ENCODE measurements at places on chromosomes 5 and 9.

DNA sequence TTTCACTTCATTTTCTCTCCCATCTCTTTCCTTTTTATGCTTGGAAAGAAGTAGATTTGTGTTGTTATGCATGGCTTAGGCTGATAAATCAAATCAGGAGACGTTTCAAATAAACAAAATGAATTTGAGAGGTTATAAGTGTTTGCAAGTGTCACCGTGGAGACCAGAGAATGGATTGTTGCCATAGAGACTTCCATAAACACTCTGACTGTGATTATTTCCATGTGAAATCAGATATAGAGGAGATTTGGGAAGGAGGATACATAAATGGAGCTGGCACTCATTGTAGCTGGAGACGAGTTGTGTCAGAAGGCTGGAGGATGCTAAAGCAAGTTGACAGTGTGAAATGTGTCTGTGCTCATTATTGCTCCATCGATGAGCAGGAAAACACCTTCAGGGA, 84.2 kb upstream of the PCSK1 start:
- no peak for DNase-seq

GRCh38 chr9:124293718-124294506, 36.2 kb downstream of the NEK6 start:
- peak; percentile 12 for DNase-seq

GRCh38 chr5:152527358-152528052, 122.4 kb upstream of the NMUR2 start:
- DNase-seq: no peak

DNA sequence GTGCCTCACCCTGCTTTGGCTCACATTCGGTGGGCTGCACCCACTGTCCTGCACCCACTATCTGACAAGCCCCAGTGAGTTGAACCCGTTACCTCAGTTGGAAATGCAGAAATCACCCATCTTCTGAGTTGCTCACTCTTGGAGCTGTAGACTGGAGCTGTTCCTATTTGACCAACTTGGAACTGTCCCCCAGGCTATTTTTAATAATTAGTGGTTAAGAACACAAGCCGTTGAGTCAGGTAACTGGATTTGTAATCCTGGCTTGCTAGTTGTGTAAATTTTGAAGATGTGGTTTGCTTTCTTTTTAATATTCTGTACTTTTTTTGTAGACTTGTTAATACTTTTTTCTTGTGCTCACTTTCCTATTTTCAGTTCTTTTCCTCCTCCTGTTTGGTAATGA, 81.2 kb downstream of the CNTLN start:
- DNase-seq: no peak

- DNase-seq: no peak
Measured at GRCh38 chr9:134552349-134552990, 89.1 kb upstream of the COL5A1 start.

DNA sequence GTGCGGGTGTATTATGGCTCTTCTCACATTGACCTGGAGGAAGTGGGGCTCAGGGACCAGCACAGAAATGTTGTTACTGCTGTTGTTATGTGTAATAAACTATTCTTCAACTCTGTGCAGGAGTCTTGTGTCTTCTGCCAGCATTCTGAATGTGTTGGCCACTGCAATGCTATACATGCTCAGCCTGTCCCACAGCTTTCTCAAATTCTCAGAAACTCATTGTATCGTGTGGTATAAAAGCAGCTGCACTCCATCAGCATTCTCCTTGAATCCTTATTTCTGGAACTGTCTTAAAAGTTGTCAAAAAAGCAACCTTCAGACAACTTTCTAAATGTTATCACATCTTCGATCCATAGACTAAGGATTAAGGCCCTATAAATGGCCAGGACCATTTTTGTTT, 72.0 kb downstream of the ZNF474 start:
- no peak for DNase-seq

DNA sequence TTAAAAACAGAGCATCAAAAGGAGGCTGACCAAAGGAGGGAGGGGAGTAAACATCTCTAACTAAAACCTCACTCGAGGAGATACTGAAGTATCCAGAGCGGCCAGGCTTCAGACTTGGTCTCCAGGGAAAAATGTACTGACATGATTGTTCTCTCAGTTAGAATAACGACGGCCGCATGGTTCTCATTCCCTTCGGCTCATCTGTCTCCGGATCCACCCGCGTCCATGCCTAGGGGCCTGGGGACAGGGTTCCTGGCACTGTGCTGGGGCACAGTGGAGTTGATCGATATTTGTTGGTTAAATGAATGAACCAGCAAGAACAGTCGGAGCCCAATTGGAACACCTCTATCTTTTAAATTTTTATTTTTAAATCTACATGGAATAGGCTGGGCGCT, 167.1 kb upstream of the PHYKPL start:
- DNase-seq: no peak

DNA sequence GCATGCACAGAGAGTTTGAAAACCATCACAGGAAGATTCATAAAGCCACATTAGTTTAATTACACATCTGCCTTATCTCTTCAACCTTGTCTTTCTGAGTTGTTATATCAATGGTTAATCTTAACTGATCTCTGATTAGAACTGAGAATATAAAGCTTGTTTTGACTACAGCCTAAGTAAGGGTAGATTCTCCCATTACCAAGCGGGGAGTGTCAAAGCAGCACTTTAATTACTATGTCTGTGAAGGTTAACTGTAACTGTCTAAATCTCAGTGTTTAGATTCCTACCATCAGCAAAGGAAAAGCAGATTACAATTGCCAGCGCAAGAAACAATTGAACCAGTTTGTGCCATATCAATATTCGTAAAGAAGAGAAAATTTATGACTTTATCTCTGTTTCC, 348.7 kb downstream of the CDH12 start:
- no peak for DNase-seq

- no peak for DNase-seq
Measured at GRCh38 chr5:172913117-172913850, 45.9 kb upstream of the RPL26L1 start.

DNA sequence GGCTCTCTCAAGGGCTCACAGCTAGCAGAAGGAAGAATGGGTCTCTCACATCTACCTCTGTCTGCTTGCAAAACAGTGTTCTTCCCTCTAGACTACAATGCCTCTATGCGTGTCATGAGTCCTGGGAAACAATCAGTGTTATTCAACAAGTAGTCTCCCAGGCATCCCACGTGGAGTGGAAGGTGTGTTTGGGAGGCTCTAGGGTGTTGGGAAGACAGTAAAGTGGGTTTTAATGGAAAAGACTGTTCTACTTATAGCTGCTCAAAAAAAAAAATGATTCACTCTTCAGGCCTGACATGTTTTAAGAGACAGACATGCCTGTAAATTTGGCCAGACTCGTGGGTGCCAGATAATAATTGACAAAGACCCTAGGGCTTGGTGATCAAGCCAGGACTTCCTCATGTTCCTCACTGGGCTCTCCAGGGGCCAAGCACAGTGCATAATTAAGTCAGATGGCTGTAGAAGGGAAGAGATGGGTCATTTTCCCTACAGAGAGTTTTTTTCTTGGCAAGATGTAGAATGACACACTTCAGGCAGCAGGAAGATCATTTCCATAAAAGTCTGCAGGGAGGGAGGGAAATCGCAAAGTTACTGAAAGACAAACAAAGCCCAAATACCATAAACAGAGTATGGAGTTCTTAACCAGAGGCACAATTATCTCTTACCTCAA, 246.4 kb downstream of the ACTL7B start:
- DNase-seq: no peak

GRCh38 chr9:35718721-35719511, 13.1 kb downstream of the TLN1 start:
- no peak for DNase-seq

DNA sequence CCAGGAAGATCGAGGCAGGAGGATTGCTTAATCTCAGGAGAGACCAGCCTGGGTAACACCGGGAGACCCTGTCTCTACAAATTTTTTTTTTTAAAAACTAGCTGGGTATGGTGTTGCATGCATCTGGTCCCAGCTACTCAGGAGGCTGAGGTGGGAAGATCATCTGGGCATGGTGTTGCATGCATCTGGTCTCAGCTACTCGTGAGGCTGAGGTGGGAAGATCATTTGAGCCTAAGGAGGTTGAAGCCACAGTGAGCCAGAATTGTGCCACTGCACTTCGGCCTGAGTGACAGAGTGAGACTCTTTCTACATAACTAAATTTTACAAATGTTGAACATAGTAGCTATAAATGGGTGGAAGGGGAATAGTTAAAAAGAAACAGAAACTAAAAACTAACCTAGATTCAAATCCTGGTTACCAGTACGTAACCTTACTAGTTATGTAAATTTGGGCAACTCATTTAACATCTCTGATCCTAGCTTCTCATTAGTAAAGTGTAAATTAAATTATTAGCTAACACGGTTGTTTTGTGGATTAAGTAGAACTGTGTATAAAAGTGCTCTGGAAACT, 41.7 kb downstream of the TMEM161B start:
- no peak for DNase-seq

- DNase-seq: no peak
Measured at GRCh38 chr5:156850206-156850751, at the start of gene PPP1R2B. PPP1R2B (plus strand) TSS chr5:156850295; CDS start chr5:156850563, 268 bp downstream.

GRCh38 chr5:105501315-105501714, 1938.7 kb upstream of the NUDT12 start:
- DNase-seq: no peak

DNA sequence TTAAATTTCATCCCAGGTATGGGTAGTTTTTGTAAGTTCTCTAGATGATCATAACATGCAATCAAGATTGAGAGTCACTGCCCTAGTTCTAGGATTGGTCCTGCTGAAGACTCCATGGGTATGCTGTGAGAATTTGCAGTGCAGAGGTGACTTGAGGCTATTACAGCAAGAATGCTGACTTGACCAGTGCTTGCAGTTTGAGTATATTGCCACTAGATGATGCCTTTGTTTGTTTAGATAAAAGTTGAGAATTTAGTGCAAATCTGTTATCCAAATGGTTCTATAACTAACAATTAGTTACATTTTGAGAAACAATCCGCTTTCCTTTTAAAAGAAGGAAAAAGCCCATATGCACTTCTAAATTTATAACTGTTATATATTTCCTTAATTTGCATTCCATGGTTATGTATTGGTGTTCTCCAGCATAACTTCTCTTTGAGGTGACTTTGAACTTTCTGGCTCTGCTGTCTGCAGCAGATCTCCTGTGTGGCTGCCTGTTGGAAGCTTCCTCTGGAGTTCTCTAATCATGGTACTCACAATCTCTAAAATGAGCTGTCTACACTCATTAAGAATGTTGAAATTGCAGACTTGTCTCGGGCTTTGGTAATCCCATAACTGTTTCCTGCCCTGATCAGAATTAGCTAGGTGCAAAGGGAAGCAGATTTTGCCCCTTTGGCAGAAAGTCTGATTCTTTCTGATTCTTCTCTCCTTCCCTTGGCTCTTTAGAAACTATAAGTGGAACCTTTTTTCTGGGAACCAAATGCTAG, 24.9 kb downstream of the MELK start:
- DNase-seq: no peak

DNA sequence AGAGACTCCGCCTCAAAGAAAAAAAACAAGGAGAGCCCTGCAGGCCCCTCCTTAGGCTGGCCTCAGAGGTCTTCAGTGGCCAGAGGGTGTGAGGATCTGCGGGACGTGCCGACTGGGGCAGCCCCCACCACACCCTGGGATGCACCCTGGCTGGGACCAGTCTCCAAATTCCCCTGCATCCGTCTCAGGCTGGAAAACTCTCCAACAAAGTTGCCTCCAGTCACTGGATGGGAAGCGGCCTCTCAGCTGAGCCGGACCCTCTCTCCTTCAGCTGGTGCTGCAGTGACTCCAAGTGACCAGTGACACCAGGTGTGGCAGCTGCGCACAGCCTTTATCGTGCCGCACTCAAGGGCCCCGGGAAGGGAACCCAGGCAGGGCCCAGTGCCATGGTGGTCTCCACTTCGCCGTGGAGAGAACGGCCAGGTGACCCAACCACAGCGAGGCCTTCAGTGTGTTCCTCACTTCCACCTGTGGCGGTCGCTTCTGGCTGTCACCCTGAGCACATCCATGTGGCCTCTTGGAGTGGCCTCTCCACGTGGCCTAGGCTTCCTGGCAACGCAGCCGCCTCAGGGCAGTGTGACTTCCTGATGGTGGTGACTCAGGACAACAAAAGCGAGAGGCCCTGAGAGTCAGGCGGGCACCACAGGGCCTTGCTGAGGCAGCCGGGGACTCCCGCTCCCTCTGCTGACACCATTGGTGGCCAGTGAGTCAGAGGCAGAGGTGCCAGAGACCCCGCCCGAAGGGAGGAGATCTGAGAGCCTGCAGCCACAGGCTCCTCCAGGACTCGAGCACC, 19.3 kb upstream of the CAMSAP1 start:
- no peak for DNase-seq

DNA sequence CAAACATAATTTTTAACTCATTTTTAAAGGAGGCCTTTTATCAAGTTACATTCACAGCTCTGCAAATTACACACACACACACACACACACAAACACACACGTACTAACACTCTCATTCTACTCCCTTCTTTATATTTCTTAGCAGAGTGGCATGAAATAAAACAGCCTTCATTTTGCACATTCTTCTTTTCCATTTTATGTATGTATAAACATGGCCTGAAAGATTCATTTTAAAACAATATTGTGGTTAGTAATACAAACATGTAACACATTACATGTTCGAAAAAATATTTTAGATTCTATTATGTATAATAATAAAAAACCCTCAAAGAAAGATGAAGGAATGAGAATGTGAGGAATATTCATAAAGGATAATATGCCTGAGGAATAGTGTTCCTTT, 86.0 kb upstream of the ITGA2 start:
- DNase-seq: no peak

GRCh38 chr9:136270173-136270705, 24.6 kb upstream of the QSOX2 start:
- DNase-seq: no peak

GRCh38 chr5:55680353-55680752, 31.8 kb downstream of the SLC38A9 start:
- DNase-seq: no peak

GRCh38 chr5:31854181-31855133, 215.5 kb downstream of the PDZD2 start:
- no peak for DNase-seq

DNA sequence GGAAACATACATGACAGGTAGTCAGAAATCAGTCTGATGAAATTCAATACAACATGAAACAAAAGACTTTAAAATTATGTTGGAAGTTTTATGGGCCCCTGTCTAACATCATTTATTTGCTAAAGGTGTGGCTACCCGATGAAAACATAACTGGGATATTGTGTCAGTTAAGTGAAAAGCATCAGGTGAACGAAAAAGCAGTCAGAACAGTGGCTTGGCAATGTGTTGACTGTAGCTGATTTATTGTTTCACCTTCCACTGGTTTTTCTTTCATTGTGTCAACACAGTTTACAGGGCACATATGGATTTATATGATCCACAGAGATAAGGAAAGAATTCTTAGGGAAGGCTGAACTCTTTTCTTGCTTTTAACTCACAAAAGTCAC, 429.6 kb upstream of the ZNF608 start:
- DNase-seq: no peak
